ENCODE measurements at places on chromosomes 5 and 9.

GRCh38 chr9:13479096-13479495 is 199.6 kb upstream of the MPDZ start:
- DNase-seq, result no peak

DNA sequence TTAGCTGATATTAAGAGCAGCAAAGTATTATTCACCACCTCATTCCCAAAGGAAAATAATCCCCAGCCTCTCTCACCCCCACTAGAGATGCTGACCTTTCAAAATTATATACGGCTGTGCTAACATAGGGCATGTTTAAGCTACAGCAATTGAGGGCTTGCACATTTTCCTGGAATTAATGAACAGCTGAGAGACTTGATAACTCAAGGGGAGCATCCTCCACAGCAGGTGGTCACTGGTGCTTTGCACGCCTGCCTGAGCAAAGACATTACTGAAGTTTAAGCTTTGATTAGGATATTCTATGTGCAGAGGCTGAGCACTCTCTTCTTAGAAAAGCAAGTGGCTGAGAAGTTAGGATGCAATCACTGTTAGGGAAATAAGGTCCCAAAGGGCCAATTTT is 230.9 kb downstream of the FAM114A2 start:
- no peak for DNase-seq

DNA sequence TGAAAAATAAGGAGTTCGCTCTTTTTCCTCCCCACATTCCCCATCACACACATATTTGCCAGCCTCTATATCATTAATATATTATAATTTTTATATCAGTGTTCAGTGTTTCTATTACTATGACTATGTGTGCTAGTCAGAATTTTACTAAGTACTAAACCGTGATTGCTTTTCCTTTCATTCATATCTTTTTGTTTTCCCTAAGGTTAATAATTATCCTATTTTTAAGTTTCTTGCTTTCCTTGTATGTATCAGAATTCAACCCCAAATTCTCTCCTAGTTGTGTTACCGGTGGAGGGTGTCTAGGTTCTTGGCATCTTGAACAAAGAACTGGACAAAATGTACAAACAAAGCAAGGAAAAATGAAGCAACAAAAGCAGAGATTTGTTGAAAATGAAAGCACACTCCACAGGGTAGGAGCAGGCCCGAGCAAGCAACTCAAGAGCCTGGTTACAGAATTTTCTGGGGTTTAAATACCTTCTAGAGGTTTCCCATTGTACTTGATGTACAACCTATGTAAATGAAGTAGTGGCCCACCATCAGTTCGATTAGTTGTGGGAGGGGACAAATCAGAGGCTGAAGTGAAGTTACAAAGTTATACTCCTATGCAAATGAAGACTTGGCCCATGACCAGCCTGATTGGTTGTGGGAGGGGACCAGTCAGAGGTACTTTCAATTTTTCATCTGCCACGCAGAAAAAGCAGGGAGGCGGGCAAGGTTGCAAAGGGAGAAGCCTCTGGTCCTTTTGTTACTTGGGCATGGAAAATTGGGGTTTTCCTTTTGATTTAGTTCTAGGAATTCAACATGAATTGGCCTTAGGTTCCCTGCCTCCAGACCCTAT is 43.8 kb downstream of the KIAA1191 start:
- no peak for DNase-seq

GRCh38 chr9:69454321-69454720 is 129.3 kb downstream of the ENTREP1 start:
- DNase-seq, result no peak

GRCh38 chr9:33659921-33660320 is 135.4 kb upstream of the PRSS3 start:
- DNase-seq, result no peak

All from right kidney (tissue), 9 donors.